ENCODE measurements at places on chromosomes 1 and 21.

DNA sequence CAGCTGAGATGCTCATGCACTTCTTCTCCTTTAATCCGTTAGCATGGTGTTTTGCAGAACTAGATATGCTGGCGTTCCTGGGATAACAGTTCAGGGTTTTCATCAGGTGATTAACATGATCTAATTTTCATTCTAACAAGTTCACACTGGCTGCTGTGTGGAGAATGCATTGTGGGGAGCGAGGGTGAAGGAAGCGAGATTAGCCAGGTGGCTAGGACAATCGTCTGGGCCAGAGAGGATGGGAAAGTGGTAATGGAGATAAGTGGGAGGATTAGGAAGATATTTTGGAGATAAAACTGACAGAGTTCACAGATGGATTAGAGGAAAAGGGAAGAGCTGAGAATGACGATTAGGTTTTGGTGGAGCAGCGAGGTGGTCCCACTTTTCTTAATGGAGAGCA lies 138.1 kb upstream of the MAGI3 start:
- DNase-seq: no peak

DNA sequence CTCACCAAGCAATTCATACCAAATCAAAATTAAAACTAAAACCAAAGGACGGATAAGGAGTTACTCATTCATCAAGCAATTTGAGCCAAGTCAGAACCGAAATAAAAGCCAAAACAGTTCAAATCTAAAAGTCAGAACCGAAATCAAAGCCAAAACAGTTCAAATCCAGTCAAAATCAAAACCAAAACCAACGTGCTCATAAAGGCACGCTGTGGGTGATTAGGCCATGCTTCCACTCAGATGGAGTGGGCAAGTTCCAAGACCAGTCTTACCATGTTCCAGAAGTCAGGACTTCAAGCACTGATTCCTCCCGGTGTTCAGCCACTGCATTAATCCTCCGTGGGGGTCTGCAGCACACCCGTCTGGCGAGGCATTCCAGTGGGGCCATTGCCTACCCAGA lies 409.3 kb downstream of the TGFB2 start:
- no peak for DNase-seq

DNA sequence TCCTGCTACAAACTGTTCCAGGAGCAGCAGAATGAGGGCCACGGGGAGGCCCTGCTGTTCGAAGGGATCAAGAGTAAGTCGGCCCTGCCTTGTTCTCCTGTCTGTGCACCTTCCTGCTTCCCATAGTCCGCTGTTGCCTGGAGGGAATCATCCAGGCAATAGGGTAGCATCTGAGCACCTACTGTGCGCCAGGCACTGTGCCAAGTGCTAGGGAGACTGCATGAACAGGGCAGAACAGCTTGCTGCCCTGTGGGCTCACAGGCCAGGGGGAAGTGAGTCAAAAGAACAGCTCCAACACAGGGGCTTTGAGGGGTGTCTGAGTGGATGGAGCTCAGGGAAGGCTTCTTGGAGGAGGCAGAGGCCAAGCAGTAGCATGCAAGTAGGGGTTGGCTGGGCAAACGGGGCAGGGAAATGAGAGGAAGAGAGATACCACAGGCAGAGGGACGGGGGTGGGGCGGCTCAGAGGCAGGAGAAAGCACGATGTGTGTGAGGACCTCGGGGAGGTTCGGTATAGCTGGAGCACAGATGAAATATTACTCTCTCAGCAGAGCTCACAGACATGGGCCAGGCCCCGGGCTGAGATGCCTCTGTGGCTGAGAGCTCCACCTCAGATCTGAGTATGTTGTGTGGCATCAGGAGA lies 15.5 kb upstream of the PADI6 start:
- DNase-seq: no peak

DNA sequence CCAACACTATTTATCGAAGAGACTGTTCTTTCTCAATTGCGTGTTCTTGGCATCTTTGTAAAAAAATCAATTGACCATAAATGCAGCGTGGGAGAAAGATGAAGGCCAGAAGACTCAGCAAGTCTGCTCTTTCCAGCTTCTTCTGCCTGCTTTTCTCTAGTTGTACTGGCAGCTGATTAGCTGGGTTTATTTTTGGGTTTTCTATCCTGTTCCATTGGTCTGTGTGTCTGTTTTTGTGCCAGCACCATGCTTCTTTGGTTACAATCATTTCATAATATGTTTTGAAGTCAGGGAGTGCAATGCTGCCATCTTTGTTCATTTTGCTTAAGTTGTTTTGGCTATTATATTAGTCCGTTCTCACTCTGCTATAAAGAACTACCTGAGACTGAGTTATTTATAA lies 201.8 kb upstream of the B3GALT2 start:
- DNase-seq: no peak

DNA sequence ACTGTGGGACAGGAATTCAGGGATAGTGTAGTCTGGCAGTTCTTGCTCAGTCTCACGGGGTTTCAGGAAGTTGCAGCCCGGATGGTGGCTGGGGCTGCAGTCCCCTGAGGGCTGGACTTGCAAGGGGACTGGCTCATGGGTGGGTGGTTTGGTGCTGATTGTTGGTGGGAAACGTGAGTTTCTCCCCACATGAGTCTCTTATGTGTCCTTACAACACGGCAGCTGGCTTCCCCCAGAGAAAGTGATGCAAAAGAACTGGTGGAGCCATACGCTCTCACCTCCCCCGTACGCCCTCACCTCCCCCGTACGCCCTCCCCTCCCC lies 64.9 kb downstream of the EVA1C start:
- no peak for DNase-seq

DNA sequence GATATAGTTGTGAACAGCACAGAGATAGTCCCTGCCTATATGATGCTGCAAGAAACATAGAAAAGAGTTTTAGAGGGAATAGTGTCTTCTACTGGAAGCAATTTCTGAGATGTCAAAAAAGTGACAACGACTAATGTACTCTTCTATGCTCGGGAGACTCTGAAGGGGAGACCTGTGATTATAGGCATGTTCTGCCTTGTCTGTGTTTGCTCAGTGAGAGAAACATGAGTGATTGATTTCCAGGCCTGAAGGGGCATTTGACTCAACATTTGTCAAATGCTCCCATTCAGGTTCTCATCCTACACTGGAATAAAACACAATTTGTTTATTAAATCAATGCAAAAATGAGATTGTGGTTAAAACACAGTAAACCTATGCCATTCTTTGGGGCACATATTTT lies 131.8 kb downstream of the CTH start:
- DNase-seq: no peak

- no peak for DNase-seq
Observed at GRCh38 chr1:154417338-154417608, 12.1 kb downstream of the IL6R start.

DNA sequence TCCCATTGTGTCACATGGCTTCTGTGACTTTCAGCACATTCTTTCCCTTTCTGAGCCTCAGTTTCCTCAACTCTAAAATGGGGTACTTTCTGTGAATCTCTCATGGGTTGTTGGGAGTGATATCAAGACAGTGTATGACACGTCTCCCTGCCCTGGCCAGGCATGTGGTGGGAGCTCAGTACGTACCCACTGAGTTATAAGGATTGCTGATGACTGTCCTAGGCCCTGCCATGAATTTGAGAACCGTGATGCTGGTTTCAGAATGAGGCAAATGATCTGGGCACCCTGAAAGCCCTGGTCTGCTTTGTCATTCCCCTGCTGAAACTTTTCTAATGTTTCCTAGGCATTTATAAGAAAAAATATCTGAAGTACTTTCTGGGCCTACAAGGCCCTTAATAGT lies 3.6 kb downstream of the ZNF362 start:
- no peak for DNase-seq

DNA sequence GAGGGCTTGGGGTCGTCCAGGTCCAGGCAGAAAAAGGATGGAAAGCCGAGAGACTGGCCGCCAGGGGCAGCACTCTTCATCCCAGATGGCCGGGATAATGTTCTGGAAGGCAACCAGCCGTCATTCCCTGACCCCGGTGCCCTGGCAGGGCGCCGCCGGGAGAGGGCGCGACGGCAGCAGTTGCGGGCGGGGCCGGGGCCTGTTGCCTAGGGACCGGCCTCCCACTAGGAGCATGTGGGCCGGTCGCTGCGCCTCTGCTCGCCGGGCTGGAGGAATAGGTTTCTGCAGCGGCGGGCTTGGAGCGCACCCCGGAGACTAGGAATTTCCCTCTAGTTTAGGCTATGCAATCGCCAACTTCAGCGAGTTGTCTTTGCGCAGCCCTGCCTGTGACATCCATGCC lies 11.0 kb downstream of the DMRTB1 start:
- DNase-seq: no peak
